ENCODE measurements at places on chromosomes 7 and 10.

- DNase-seq, result no peak
These were observed 2.1 kb upstream of the NDUFB8 start for GRCh38 chr10:100531761-100532160.

- no peak for DNase-seq
These were observed 5.8 kb downstream of the IDE start for GRCh38 chr10:92567952-92568600.

DNA sequence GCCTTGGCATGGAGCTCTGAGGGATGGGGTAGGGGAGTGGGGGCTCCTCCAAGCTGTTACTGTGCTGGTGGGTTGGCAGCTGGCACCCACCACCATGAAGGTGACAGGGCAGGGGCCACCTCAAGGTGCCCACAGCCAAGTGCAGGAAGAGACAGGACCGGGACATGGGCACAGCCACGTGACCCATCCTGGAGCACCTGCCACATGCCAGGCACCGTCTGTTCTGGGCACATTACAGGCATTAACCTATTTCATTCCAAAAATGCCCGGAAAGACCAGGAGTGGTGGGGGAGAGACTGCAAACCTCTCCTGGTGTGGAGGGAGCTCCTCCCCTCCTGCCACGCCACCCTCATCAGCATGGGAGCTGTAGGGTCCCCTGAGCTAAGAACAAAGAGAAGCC, 56.7 kb downstream of the CAMK2B start:
- DNase-seq, result no peak

DNA sequence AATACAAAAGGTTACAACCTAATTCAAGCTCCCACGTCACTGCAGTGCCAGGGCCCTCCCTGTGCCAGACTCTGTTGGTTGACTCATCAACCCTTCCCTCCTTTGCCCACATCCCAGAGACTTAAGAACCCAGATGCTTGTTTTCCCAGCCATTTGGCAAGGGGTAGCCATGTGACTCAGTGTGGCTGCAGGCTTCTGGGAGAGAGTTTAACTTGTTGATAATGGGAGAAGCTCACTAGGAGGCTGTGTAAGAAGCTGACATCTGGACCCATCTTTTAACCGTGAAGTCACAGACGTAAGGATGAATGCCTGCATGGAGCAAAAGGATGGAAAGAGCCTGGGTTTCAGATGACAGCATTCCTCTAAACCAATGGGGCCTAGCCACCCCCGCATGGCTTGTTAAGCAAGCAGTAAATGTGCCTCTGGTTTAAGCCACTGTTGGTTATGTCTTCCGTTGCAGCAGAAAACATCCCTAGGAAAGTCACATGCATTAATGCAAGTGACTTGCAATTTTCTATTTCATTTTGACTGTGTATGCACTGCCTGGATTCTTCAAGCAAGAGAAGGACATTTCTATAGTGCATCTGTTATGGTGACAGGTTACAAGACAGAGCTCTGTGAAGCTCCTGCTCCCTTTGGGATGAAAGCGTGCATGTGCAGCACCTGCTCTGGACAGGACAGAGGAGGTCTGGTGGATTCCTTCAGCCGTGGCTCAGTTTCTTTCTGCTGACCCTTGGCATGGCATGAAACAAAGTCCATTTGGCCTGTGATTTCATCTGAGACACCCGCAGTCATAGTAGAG, 57.5 kb upstream of the CREB5 start:
- no peak for DNase-seq

GRCh38 chr10:17488848-17489247, 34.5 kb upstream of the ST8SIA6 start:
- no peak for DNase-seq

DNA sequence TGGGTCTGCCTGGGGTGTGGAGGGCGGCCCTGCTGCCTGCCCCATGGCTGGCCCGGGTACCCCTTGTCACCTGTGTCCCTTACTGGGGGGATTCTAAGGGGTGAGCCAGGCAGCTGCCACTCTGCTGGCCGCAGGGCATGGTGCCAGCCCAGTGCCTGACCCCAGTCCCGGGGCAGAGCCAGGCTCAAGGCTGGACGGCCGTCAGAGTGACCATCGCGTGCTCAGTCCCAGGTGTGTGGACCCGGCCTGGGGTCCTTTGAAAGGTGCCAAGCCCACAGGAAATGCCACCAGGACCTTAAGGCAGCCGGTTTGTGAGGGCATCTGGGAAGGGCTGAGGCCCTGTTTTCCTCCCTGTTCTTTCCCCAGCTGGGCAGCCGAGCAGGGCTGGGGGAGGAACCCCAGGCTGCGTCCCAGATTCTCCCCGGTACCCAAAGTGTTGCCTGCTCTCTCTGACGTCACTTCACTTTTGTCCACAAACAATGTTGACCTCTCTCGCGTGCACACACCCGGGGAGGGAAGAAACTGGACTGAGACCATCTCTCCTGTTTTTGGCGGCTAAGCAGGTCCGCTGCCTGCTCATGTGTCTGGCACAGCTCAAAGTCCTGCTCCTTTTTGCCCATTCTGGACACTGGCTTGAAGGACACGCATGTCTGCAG, 37.6 kb downstream of the PAPOLB start:
- DNase-seq, result no peak

- DNase-seq, result no peak
These were observed 263.6 kb downstream of the SKIDA1 start for GRCh38 chr10:21261842-21262294.

DNA sequence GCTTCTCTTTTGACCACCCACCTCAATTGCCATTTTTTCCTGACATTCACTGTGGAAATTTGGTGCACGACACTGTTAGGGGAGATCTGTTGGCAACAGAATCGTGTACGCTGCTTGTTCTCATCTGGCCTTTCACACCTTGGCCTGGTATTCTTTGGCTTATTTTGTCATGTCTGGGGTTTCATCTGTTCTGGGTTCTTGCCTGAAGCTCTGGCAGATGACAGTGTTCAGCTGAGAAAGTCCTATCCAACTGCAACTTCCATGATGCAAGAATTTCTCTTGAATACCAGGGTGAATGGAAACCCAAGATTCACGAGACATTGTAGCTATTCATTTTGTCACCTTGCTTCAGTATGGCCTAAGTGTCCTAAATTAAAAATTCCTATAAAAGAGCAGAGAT, 82.6 kb upstream of the CELF2 start:
- no peak for DNase-seq

- DNase-seq, result no peak
These were observed 33.7 kb downstream of the ZNF777 start for GRCh38 chr7:149427096-149427680.

- DNase-seq, result no peak
These were observed 211.3 kb downstream of the SKIDA1 start for GRCh38 chr10:21314111-21314626.

DNA sequence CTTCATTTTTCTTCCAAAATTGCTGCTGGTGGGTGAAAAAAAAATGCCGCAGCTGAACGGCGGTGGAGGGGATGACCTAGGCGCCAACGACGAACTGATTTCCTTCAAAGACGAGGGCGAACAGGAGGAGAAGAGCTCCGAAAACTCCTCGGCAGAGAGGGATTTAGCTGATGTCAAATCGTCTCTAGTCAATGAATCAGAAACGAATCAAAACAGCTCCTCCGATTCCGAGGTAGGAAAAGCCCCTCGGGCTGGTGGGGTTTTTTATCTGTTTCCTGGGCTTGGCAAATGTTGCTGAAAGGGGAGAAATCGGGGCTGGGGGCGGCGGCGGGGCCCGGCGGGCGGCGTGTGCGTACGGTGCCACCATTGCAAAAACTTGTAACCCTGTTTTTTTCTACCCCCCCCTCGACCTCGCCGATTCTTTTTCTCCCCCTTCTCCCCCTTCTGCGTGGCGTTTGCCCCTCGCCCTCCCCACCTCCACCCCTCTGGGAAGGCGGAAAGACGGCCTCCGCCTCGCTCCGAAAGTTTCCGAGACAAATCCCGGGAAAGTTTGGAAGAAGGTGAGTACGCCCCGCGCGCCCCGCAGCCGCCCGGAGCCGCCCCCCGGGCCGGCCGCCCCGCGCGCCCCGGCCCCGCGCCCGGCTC, 789 bp downstream of the TCF7L2 start:
- DNase-seq, result no peak

DNA sequence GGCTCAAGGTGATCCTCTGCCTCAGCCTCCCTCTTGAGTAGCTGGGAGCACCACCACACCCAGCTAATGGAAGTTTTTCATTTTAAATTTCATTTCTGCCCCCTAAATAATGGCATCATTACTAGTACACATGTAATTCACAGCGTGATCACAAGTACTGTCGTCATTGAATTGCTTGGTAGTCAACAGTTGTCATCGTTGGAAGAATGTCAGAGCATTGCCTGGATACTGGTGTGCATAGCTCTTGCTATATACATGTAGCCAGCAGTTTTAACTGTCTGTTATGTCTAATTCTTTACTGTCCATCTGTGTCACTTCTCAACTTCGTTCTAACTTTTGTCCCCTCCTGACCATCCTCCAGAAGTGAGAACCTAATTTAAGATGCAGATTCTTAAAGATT, 62.1 kb downstream of the CRPPA start:
- no peak for DNase-seq

DNA sequence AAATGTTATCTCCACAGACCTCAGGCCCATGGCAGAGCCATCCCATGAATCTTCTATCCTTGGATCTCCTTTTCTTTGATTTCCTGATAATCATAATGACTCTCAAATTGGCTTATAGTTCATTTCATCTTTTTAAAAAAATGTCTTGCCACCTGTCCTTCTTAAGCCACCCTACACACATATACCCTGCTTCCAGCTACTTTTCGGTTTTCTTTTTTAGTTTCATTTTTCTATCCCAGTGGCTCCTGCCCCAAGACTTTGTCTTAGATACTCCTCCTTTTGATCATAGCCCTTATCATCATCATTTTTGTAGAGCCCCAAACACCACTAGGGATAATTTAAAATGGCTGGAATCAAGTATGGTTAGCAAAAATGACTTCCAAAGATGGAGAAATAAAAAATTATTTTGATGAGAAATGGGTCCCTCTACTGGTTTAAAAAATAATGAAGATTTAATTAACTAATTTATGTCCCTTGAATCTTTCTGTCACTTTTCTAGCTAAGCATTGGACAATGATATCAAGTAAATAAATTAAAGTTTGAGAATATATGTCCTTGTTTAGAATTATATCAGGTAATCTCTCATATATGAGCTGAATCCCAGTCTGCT, 277.3 kb upstream of the SEMA3D start:
- no peak for DNase-seq

DNA sequence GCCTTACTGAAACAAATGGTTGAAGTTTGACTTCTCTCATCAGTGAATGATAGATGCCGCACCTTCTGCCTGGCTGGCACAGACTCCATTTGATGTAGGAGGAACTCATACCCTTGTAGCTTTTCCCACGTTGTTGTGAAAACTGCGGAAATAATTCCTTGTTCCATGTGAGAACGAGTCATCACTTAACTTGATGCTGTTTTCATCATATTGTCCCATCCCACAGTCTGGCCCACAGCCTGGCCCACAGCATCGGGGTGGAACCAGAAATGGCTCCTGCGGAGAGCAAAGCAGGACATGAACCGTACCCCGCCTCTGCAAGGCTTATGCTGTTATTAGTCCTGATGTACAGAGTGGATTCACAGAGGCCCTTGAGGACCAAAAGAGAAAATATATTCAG, 587.0 kb downstream of the SDK1 start:
- DNase-seq, result no peak

DNA sequence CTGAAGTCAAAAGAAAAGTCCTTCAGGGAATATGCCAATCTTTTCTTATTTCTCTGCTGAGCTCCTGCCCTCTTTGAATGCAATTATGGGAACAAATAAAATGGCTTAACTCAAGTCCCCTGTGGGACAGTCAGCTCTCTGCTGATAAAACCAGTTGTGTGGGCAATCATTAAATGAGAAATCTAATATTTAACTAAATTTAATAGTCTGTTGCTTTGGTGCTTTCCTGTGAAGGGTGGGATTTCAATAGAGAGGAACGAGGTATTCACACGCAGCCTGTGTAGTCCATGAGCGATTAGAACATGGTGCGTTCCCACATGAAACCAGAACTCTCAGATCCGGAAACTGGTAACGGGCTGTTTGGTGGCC, 138.4 kb downstream of the PAXIP1 start:
- no peak for DNase-seq

GRCh38 chr10:97039538-97040247, 146.1 kb downstream of the SLIT1 start:
- DNase-seq, result no peak

GRCh38 chr10:54940418-54940817, 139.4 kb upstream of the PCDH15 start:
- DNase-seq, result no peak

- no peak for DNase-seq
These were observed 131.9 kb downstream of the SRPK2 start for GRCh38 chr7:105256761-105257231.

GRCh38 chr10:77034240-77034639, 603.4 kb downstream of the KCNMA1 start:
- no peak for DNase-seq

DNA sequence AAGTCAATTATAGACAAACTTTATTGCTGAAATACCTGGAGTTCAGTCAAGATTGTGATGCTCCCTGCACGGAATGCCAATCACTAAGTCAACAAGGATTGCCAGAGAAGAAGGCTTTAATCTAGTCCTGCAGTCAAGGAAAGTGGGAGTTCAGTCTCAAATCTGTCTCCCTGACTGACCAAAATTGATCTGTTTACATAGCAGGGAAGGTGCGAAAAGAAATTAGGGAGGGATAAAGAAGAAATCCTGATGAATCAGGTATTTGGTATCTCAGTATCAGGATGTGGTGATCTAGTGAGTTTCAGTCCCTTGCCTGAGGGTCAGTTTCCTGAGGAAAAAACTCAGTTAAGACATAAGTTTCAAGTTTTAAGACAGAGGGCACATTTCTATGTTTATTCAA, 2.1 kb upstream of the AKR1D1 start:
- DNase-seq, result no peak

GRCh38 chr7:30760514-30761213, 8.7 kb downstream of the INMT start:
- no peak for DNase-seq

DNA sequence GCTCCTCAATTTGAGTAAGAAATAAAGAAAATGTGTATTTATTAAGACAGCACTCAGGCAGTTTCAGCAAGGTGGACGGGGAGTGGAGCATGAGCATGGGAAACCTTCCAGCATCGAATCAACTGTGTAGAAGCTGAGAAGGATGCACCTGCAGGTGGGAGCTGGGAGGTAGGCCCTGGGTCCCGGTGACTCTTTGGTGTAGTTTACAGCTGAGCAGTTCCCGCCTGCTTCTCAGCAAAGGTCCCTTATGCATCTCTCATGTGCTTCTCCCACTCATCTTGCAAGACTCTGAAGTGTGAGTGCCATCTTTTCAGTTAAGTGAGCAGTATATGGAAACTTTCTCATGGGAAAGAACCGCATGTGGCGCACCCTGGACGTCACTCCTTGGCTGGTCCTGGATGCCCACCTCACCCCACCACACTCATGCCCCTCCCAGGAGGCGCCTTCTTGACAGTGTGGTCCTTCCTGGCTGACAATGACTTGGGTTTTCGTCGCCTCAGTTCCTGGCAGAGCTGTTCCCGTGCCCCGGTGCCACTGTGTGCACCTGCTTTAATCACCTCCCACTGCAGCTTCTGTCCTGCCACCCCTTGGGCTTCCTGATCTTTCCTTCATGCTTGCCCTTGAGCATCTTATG, 19.8 kb upstream of the PURB start:
- no peak for DNase-seq

- no peak for DNase-seq
These were observed 6.6 kb downstream of the LDB3 start for GRCh38 chr10:86674912-86675311.
